ENCODE measurements at places on chromosomes 1 and 21.

- no peak for DNase-seq
Measured at GRCh38 chr1:94974241-94974640, 47.3 kb upstream of the CNN3 start.

DNA sequence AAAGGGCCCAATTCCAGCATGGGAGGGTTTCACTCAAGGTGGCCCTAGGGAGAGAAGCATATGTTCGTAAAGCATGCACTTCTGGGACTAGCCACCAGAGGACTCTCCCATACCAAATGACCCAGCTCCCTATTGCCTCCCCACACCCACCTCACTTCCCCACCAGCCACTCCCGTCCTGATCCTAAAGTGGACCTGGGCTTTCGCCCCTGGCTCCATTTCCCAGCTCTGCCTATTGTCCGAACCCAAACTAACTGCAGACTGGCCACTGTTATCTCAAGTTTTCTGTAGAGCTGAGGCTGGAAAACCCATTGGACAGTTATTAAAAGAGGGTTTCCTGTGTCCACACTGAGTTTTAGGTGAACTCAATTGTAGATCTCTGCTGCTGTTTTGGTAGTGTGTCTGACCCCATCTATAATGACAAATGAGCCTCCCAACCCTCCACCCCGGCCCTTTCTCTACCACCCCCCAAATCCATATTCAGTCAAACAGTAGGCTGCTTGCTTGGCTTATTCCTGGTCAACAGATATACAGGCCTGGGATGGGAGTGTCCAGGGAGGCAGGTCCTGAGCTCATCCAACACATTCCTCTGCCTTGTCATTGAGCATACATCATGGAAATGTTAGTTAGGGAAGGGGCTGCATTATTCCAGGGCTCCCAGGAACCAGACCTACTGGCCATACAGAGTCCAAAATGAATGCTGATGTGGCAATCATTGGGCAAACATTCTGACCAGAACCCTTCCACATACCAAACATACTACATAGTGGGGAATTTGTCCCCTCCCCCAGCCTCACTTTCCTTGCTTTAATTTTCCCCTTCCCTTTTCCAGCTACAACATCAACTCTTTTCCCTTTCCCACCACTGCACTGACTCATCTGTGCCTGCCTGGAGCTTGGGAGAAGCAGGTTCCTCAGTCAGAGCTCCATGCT, 59.2 kb downstream of the ABCA4 start:
- peak; percentile 6 for DNase-seq

DNA sequence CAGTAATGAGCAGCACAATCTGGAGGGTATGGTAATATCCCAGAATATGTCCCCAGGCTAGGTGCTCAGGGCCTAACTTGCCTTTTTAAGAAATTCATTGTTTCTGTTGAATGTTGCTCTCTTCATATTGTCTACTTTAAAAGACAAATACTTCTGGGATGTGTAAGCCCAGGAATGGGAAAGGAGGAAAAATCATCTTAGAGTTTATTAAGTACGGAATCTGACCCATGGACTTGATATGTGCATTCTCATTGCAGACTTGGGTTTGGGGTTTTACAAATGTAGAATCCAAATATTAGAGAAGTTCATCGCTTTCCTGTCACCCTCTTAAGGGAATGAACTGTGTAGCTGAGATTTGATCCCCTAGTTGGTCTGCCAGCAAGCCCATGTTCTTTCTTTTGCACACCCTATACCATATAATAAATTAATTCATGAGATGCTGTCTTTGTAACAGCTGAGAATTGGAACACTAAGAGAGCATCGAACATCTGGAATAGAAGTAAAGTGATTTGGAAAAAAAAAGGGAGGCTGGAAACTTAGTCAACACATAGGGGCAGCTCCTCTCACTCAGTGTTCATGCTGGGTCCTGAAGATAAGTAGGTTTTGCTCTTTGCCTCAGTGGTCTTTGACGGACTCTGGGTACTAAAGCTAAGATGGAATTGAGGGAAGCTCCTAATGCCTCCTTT, 235.8 kb upstream of the C1orf105 start:
- DNase-seq, result no peak

GRCh38 chr1:11364170-11364569, 91.2 kb downstream of the UBIAD1 start:
- DNase-seq, result no peak

DNA sequence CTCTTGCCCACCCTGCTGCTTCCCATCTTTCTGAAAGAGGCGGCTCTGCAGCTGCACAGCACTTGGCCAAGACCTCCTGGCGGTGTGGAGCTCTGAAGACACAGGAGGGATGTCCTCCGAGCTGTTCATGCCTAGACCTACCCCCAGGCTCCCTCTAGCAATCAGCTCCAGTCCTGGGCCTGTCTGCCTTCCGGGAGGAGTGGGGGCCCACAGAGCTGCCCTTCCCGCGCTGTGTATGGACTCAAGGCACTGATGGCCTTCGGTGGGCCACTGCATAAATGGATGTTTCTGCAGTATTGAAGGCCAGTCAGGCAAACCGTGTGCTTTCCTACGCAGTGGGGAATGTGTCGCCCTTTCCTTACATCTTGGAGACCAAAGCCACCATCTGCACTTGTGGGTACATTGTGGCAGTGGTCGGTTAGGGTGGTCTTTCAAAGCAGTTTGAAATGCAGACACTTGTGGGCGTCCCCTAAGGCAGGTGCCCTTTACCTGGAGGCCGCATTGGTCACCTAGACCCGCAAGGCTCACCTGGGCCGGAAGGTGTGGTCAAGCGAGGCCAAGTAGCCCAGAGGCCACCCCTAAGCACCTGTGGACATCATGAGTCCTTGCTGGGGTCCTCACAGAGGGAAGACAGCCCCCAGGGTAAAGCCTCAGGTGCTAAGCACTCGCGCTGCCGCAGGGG, 912 bp upstream of the PKNOX1 start:
- DNase-seq, result no peak

All from activated T-cell treated with anti-CD3 and anti-CD28 coated beads, Interleukin-2, amount 50 U/mL, for 4 hours (primary cell).